ENCODE measurements at places on chromosomes 5 and 9.

- no peak for DNase-seq
Measured at GRCh38 chr5:75185763-75186162, 50.9 kb downstream of the ANKRD31 start.

- no peak for DNase-seq
Measured at GRCh38 chr9:19410594-19410993, 1.8 kb downstream of the ACER2 start.

DNA sequence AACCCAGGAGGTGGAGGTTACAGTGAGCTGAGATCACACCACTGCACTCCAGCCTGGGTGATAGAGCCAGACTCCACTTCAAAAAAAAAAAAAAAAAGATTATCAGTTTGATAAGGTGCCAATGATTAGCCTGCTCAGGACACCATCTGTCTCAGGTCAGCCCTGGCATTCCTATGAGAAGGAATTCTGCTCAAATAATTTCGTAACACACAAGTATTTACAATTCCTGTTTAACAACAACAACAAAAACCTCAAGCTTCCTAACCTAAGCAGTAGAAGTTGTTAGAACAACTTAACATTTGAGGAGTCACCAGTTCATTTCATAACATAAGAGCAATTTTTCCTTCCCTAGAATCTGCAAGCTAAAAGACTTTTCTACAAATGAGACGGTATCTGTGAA, 85.0 kb downstream of the LHFPL2 start:
- no peak for DNase-seq

GRCh38 chr9:26954050-26954508, 2.1 kb upstream of the IFT74 start:
- no peak for DNase-seq

DNA sequence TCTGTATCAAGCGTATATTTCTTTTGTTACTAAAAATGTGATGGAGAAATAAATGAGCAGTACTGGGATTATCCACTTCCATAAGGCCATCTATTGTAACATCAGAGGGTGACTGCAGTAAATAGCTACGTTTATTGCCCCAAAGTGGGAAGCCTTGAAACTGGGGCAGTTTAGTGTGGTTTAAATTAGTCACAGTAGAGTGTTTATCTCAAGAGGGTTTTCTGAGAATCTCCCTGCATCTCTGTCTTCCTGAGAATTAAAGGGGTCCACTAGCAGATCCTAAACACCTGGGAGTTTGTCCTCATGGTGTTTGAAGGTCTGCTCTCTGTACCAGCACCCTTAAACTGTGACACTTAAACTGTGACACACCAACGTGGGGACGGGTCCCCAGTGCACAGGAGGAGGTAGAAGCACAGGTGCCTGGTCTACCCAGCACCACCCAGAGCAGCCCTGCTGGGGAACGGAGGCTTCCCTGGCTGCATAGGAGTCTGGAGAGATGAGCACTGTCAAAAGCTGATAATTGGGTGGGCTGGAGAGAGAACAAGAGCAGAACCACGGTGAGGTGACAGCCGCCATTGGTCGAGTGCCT, 25.2 kb downstream of the PRRC2B start:
- DNase-seq, result no peak

DNA sequence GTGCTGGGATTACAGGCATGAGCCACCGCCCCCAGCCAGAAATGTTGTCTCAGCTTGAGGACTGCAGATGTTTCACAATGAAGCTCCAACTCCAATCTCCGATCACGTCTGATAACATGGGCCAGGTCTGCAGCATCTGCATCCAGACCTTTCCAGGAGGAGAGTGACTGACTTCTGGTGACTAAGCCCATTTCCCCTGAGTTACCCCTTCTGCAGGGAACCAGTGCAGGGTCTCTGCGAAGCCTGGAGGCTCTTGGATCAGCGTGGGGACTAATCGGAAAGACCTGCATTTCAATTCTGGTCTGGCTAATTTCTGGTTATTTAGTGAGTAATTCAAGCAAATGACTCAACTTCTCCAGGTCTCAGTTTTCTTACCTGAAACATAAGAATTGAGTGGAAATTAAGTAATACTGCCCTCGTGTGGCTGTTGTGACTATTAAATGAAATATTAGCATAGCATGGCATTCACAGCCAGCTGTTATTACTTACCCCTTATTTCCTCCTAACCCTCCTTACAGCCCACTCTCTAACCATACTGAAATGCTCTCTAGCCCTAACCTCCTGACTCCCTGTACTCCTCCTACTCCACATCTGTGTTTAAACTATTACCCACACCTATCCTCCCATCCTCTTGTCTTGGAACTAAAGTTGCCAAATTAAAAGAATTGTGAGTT, 2.2 kb upstream of the GNPDA1 start:
- DNase-seq, result peak; percentile 21

GRCh38 chr5:96548905-96549304, 113.3 kb upstream of the CAST start:
- DNase-seq, result no peak

- no peak for DNase-seq
Measured at GRCh38 chr9:121720311-121721057, 69.0 kb downstream of the DAB2IP start.

- peak; percentile 70 for DNase-seq
Measured at GRCh38 chr9:77851882-77852595, 179.6 kb downstream of the GNAQ start.

DNA sequence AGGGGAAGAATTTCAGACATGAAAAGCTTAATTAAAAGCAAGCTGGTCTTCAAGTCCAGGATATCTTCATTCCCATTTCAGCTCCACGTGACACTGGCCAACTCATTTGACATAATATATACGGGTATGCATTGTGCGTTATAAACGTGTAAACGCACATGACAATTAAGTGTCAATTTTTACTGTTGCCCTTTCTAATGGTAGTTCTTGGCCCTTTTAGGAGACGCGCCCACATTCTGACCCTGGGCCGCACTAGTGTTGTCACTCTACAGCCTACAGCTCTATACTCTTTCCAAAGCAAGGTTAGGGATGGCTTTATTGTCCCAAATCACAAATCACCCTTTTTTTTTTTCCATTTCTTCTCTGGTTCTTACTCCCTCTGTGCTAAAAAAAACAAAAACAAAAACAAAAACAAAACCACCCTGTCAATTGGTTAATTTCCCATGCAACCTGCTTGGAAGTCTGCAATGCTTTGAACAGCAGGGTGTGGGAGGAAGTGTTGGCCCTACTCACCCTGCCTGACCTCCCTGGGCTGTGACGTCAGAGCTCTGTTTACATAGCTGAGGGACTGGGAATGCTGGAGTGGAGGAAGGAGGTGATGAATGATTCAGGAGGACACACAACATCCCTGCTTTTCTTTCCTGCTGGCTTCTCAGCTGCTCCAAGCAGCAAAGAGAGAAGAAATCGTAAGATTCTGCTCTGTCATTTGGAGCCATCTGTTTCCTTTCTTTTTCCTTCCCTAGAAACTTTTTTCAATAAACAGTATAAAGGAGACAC, 19.3 kb downstream of the RFK start:
- DNase-seq, result no peak

- DNase-seq, result no peak
Measured at GRCh38 chr5:131482617-131483016, 152.4 kb downstream of the RAPGEF6 start.

DNA sequence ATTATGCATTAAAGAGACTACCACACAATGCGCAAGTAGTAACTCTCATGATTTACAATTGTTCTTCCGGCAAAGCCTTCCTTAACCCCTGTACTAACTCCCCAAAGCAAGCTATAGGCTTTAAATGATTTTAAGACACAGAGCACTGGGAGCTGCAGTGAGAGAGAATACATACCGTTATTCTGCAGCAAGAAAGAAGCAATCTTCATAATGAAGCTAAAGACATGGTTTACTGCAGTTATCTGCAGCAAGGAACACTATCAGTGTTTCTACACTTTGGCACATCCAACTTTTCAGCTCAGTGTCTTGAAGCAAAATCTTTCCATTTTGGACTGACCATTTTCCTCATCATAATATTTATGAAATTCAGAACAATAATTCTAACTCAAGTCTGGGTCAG, 61.0 kb downstream of the ZFR start:
- DNase-seq, result no peak

- DNase-seq, result no peak
Measured at GRCh38 chr5:112013660-112014059, 256.7 kb upstream of the NREP start.

GRCh38 chr5:113379936-113380806, 54.6 kb downstream of the TSSK1B start:
- no peak for DNase-seq

- DNase-seq, result peak; percentile 84
Measured at GRCh38 chr5:68534131-68534940, 318.8 kb downstream of the PIK3R1 start.

DNA sequence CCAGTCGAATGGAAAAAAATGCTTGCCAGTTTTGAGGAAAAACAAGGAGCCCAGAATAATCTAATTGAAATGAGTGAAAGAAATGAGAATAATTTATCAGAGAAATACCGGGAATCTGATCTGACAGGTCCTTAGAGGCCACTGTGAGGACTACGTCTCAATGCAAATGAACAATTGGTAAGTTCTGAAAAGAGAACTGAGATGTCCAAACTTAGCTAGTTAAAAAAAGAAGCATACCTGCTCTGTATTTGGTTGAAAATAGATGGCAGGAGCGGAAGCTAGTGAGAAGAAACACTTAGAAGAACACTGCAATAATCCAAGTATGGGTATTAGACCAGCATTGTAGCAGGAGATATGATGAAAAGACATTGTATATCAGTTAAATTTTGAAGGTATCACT, 161.2 kb downstream of the CDH9 start:
- DNase-seq, result no peak

DNA sequence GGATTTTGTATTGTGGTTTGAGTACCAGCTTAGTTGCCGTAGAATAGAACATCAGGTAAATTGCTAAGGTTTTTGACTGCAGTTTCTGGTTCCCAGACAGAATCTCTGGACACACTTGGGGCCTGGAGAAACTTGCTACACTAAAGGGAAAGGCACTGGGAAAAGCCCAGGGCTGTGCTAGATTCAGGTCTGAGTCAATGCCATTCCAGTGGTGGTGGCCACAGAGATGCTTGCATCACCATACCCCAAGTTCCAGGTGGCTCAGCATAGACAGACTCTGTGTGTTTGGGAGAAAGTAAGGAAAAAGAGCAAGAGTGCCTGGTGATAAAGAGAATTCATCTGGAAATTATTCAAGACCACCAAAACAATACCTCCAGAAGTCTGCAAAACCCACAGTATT, 120.6 kb downstream of the HMHB1 start:
- DNase-seq, result no peak

- no peak for DNase-seq
Measured at GRCh38 chr9:127203681-127204327, 60.8 kb upstream of the GARNL3 start.

DNA sequence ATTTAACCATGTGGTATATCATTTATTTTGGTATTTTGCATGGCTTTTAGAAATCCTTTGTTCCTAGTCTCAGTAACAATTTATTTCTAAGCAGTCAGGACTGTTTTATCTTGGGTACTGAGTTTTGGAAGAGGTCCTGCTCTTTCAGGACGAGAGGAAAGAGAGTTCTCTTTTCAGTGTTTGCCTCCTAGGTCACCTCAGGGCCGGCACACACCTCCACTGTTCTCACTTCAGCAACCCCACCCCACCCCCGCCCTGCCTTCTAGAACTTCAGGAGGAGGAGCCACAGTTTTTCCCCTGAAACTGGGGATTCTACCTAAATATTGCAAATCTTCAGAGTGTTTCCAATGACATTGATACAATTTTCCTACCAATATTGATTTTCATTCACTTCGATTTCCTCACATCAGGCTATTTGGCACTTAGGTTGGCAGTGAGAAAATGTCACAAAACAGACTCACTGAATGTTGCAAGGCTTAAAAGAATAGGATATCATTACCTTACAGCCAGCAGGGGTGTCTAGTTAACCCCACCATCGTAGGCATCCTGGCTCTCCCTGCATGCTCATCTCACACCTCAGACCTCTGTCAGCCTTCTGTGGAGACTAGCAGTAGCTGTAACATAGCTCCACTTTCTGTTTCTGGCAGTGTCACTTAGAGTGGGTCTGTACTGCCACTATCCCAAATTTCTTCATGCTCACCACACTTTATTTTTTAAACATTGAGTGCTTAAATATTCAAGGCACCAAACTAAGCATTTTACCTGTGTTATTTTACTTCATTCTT, 5.4 kb downstream of the IGIP start:
- no peak for DNase-seq

DNA sequence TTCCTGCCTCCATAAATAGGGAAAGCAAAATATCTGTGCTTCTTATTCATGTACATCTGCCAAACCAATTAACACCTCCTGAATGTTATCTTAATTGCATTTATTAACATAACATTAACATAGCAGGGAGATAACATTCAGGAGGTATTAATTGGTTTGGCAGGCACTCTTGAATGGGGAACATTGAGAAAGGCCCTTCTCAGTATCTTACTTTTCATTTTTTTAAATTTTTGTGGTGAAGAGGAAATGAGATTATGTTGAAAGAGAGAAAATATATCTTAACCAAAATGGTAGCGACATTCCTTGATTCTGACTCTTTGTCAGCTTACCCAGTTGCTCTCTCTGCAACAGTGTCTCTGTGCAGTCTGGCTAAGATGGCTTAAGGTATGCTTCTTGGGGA, 100.4 kb upstream of the TLE1 start:
- DNase-seq, result no peak

GRCh38 chr5:146794326-146795029, 84.1 kb downstream of the PPP2R2B start:
- no peak for DNase-seq

GRCh38 chr9:8821910-8822666, 1022.5 kb upstream of the DMAC1 start:
- no peak for DNase-seq

GRCh38 chr9:131271506-131271931, 4.8 kb downstream of the FAM78A start:
- no peak for DNase-seq

DNA sequence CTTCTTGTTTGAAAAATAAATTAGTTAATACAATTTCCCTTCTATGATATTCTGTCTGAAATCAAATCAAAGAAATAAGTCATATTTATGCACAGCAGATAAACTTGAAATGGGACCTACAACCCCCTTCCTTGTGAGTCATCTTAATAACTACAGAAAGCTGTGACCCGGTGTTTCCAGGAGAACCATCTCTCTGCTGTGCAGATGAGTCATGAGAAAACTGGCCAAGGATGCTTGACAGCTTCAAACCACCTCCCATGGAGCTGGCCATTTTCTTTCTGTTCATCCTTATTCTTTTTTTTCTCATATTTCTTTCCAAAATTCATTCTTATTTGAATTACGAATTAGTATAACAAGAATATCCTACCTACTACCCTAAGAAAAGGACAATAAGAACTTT, 43.4 kb upstream of the NR4A3 start:
- DNase-seq, result no peak

DNA sequence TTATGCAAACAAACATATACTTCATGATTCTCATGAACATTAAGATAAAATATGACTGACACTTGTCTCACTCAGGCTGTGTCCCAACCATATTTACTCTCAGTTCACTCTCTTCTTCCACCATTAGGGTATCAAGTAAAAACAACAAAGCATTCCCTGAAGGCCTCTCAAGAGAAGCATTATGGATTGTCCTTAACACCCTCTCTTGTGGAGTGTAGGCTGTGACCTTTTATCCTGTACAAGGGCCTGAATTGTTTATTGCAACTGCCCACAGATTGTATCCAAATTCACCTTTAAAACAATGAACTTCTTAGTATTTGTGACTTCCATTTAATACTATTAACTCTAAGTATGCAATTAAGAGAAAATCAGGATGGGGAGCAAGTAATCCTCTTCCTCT, 78.1 kb downstream of the RICTOR start:
- no peak for DNase-seq

Data from DMS79 treated with DMSO at 0.1 percent for 48 hours (cell line).